KBM-7 (cell line): ENCODE measurements at places on chromosomes 3 and 15.
A peak's percentile ranks its signal among the peaks of the same experiment; 100 is the strongest.

GRCh38 chr3:143707848-143708247 is 140.4 kb downstream of the SLC9A9 start:
- no peak for DNase-seq

- DNase-seq, result no peak
Measured at GRCh38 chr3:57659004-57659673, 33.7 kb downstream of the DENND6A start.

DNA sequence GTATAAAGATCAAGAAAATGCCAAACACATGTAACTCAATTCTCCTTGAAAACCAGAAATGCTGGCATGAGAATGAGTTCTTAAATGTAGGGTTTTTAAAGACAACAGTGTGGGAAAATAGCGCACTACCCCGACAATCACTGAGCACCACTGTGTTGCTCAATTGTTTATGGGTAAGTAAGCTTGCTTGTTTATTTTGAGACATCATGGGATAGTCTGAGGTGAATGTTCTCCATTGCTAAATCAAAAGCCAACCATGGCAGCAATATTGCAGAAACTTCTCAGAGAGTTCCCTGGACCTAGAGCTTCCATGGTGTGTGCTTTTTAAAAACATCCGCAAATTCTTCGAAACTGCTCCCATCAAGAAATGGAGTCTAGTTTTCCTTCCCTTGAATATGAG is 62.7 kb downstream of the CERS3 start:
- DNase-seq, result no peak

GRCh38 chr3:140941434-140942220 is at the start of gene SLC25A36:
TSS of gene SLC25A36 (plus strand) at chr3:140941836. CDS start at chr3:140942055, 219 bp downstream.
- peak; percentile 97 for DNase-seq

DNA sequence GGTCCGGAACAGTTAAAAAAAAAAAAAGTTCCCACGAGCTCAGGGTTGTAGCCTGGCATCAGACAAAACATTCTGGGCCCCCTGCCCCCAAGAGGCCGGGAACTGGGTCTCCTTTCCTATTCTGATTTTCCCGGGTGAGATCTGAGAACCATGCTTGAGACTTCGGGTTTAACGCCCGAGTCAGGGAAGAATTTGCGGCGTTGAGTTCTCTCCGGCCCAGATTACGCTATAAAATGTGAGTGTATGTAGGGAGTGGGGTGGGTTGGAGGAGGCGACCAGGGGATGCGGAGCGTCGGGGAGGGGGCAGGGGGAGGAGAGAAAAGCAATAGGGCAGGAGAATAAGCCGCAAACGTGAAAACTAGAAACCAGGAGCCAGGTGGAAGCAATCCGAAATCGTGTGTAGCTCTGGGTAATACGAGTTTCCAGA is 2.7 kb downstream of the ZIC1 start:
- no peak for DNase-seq

DNA sequence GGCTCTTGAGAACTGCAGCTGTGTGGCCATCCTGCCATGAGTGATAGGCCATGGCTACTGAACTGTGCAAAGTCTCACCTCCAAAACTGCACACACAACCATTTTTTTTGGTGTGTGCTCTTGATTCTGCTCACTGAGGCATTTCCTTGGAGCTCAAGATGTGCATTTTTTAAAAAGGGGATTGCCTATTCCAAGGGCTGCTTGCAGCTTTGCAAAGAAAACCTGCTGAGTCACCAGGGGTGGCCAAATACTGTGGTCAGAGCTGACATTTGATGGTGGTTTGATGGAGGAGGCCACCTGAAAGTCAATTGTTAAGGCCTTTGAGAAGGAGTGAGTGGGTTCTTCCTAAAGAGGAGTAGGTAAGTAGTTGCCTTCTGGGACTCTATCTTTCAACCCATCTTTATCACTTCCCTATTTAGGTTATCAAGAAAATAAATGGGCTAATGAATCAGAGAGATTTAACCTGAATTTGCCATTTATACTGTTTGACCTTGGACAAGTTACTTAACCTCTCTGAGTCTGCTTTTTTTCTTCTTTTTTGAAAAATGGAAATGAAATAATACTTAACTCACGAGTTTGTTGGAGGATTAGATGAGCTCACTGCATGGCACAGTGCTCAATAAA is 87.9 kb downstream of the CHST2 start:
- DNase-seq, result peak; percentile 25

DNA sequence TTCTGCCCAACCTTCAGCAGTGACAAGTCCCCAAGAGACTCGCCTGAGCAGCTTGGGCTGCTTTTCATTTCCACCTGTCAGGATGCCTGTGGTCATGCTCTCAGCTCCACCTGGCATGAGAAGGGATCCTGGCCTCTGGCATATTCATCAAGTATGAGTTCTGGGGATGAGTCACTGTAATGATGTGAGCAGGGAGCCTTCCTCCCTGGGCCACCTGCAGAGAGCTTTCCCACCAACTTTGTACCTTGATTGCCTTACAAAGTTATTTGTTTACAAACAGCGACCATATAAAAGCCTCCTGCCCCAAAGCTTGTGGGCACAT is 3.5 kb downstream of the MYD88 start:
- DNase-seq, result no peak

DNA sequence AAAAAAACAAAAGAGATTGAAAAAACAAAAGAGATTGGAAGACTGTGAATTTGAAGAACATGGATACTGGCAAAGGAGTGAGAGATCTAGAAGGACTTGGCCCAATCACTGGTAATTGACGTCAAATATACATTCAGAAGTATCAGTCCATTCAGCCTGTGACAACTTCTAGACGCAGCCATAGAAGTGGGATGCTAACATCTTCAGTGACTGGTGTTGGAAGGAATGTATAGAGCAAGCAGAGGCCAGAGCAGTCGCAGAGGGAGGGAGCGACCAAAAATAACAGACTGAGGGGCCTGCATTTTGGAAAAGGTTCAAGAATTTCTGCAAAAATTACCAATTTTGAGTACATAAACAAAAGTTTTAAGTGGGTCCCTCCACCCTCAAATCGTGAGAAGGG is 473.3 kb downstream of the CADM2 start:
- DNase-seq, result no peak

DNA sequence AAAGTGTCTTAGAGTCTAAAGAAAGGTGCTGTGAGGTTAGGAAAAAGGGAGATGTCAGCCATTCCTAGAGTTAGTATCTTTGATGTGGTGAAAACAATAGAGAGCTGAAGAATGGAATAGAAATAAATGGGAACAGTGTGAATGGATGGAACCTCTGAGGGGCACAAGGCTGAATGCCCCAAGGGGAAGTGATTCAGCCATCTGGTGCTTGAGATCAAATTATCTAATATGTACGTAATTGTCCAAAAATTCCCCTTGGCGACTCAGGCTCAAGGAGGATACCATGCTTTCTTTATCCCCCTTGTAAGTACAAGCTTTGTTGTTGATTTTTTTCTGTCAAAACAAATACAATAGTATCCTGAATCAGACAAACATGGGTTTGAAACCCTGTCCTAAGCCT is 361.6 kb downstream of the LSAMP start:
- no peak for DNase-seq

- no peak for DNase-seq
Measured at GRCh38 chr3:9168241-9168741, 81.2 kb downstream of the SRGAP3 start.

DNA sequence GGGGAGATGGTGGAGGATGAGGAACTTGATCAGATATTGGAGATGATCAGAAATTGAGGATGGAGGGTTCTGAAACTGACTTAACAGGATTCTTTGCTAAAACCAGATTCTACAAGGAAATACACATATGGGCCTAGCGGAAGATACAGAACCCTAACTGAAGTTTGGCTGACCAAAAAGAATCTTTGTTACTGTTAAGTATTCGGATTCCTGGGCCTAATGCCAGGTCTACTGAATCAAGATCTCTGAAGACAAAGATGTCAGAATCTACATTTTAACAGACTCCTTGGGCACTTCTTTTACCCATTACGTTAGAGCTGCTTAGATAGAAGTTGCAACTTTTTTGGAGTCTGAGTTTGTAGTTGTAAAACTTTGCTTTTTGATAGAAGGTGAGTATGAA is 137.7 kb downstream of the FNDC3B start:
- DNase-seq, result no peak

DNA sequence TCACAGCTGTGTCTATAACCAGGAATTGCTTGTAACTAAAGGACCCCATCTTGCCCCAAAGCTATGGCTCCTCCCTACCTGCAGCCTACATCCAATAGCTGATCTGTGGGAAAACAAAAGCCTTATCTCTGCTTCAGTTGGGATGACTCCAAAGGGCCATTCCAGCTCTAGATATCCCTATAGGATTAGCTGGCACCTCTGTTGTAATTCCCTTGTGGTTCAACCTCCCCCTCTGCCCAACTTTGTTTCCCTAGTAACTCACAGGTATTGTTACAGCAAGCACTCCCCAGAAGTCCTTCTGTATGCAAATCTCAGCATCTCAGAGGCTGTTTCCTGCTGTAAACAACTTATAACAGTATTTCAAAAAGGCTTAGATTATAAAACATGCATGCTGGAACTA is 478.6 kb downstream of the AGBL1 start:
- DNase-seq, result no peak

DNA sequence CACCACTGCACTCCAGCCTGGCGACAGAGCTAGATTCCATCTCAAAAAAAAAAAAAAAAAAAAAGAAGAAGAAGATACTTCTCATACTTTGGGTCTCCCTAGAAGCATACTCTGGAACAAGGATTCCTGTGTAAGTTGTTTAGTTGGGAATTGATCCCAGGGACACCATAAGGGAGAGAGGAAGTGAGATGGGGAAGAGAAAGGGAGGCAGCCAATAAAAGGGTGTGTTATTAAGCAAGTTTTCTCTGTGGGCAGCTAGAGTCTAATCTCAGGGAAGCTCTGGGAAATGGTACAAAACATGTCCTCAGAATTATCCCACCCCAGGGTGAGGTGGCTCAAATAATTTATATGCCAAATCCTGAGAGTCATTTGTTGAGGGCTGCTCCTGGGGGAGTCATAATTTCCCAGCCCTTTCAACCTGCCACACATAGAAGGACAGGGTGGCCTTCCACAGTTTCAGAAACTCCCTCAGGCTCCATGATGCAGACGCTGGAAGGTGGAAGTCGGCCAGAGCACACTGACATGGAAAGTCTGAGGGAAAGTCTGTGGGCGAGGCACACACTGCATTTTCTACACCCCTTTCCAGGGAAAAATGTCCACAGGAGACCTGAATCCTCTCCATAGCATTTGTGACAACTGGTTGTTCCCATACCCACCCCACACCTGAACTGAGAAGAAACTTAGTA is 86.4 kb upstream of the SLC4A7 start:
- no peak for DNase-seq

GRCh38 chr3:52361898-52362297 is 45.8 kb downstream of the DNAH1 start:
- no peak for DNase-seq

DNA sequence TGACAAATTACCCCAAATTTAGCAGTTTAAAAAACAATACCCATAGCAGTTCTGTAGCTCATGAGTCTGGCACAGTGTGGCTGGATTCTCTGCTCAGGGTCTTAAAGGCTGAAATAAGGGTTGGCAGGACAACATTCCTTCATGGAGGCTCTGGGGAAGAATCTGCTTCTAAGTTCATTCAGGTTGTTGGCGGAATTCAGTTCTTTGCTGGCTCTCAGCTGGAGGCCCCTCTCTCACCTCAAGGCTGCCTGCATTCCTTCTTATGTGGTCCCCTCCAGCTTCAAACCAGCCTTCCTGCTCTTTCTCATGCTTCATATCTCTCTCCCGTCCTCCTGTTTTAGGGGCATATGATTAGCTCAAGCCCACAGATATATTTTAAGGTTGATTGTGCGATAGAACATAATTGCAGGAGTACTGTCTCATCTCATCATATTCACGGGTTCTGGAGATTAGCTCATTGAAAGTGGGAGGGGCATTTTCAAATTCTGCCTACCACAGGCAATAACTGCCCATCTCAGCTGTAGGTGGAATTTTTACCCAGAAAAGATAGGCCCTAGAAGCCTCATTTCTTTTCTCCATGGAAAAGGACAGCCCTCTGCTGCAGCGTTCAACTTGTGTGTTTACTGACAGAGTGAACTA is 5.6 kb upstream of the ZBTB47 start:
- no peak for DNase-seq
